Mucosa of gallbladder (tissue), 1 donor: ENCODE measurements at places on chromosomes 4 and X. TPM values are rescaled to one million over a fixed set of nuclear protein-coding genes. Genes with fewer than 3 reads are reported as not detected.

DNA sequence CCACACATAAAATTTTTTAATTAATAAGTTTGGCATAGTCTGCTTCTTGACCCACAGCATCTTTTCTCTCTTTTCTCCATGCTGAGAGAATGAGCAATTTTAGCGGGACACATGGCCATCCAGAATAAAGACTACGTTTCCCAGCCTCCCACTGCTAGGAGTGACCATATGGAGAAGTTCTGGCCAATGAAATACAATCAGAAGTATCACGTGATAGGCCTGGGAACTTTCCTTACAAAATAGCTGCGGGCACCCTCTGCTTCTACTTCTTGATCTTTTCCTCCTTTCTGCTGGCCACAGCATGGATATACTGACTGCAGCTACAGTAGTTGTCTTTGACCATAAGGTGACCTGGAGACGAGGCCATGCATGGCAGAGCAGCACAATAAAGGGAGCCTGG, 348.0 kb downstream of the BCOR start:
- no peak for DNase-seq

The RS1 gene
- not detected for total RNA-seq

The PPP4R3C gene
- not detected for total RNA-seq

DNA sequence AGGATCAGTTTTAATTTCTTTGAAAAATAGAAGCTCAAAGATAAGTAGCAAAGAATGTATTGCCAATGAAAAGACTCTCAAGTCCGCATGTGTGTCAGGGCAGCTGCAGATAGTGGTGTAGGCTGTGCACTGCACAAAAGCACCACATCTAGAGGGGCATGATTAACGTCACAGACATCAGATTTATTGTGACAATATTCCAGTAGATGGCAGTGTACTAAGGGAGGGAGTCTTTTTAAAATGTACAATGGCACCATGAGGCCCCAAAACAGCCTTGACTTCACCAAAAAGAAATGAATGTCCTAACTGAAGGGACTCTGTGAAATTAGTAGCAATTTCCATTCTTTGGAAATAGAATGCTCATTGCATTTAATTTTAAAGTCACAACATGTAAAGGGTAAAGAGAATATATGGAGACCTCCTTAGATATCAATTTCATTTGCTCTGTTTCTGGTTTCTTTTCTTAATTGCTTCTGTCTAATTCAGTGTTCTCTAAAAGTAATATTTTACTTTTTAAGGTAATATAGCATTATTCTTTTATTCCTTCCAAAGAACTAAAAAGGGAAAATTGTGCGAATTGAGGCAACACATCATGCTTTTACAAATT, 98.4 kb downstream of the ZNF827 start:
- DNase-seq = no peak

DNA sequence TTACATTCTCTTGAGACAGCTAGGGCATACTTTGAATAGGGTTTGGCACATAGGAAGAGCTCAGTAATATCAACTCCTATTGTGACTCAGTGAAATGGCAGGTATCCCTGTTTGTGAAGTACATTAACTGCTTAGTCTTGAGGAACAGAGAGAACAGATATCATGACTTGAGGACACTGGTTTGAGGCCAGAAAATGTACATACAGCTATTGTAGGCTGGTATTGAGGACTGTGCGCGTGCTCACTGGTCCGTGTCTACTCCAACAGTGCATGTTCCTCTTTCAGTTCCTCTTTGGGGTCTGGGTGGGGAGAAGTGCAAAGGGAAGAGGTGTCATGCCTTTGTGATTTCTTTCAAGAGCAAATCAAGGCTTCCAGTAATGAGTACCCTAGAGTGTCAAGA, 34.6 kb upstream of the TBC1D9 start:
- peak; percentile 29 for DNase-seq

DNA sequence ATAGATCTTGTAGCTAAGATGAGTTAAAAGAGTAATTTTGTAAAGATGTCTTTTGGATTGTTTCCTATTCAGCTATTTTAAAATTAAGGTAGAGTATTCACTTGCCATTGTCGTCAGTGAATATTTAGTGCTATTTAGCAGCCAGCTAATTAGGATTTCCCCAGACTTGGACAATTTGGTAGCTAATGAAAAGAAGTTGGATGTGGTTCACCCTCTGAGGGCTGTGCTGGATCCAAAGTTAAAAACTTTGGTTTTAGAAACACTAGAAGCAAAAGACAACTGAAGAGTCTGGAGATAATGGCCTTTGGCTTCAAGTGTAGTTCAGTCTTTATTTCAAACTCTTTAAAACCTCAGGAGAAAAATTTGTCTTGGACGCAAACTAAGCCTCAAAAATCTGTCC, 41.3 kb downstream of the ATG4A start:
- no peak for DNase-seq

- DNase-seq = no peak
Measured at GRCh38 chr4:41176340-41176739, 38.0 kb downstream of the APBB2 start.
